ENCODE measurements at places on chromosomes 4 and X. TPM values are rescaled to one million over a fixed set of nuclear protein-coding genes. Genes with fewer than 3 reads are reported as not detected.

KIF4A gene
- total RNA-seq: 11.5 TPM

GYPB gene
- not detected for total RNA-seq

FAM236D gene
- not detected for total RNA-seq

IGFBP7 gene
- total RNA-seq: 215 TPM

STPG2 gene
- total RNA-seq: 0.52 TPM

SHROOM4 gene
- 0.72 TPM for total RNA-seq

SPACA5 gene
- not detected for total RNA-seq

BEX4 gene
- 21.2 TPM for total RNA-seq

TRIML2 gene
- total RNA-seq: not detected

ZCCHC18 gene
- 0.24 TPM for total RNA-seq

Data from epithelial cell of alveolus of lung (primary cell).